ENCODE measurements at places on chromosomes 5 and 9.

GRCh38 chr5:65102371-65102975, 333.7 kb downstream of the CWC27 start:
- no peak for DNase-seq

GRCh38 chr5:32536246-32536645, 49.1 kb upstream of the SUB1 start:
- no peak for DNase-seq

- no peak for DNase-seq
Observed at GRCh38 chr5:55308254-55308836, 556 bp downstream of the MTREX start.

GRCh38 chr5:180332051-180332517, 21.1 kb downstream of the GFPT2 start:
- no peak for DNase-seq

DNA sequence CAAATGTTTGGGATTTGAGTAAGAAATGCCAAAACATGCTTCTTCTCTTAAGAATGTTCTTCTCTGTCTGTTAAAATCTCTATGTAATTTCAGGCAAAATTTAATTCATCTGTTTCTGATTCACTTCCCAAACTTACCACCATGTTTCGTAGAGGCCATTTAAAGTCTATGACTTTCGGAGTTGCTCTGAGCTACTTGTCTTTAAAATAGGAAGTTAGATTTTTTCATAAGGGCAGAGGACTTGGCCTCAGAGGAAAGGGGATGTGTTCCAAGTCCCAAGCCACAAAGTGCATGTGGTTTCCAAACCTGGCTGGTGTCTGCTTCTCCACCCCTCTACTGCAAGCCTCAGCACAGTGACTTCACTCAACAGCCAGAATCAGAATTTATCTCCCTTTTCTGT, 111.3 kb upstream of the ADRA1B start:
- no peak for DNase-seq

DNA sequence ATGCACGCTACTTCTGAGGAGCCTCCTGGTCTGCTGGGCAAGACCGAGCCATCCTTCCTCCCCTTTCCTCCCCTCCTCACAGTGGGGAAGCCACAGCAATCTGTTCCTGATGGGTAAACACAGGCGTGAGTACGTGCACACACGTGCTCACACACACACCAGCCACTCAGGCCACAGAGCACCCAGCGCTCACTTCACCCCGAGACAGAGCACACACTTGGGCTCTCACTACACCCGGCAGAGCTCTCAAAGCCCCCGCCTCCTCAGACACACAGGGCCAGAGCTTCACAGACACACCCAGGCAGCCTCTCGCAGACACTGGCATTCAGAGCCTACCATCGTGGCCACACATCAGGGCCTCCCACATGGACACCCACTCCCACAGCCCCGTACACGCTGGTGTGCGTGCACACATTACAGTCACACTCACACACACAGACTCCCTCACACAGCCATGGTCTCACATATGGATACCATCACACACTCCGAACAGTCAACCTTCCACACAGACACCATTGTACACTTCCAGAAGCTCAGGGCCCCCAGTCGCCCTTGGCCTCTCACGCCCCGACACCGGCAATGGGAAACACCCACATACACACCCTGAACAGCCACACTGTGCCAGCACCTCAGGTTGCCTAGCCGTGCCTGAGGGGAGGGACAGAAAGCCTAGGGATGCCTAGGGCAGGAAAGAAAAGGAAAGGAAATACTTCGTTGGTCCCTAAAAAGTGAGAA, 13.5 kb downstream of the CNTFR start:
- no peak for DNase-seq

DNA sequence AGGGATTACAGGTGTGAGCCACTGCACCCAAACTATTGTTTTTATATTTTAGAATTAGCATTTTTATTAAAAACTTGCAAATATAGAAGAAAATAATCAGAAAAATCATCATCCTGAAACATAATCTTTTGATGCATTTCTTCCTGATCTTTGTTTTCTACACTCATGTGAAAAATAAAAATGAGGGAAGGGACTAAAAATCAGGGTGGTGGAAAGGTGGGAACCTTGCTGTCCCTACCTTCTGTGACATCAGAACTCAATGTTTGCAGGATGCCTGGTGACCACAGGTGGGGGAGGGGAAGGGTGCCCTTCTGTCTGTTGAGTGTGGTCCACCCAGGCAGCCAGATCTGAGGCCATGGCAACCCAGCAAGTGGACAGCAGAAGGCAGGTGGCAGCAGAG, at the start of gene SMIM23:
TSS of gene SMIM23 (plus strand) at position 301 of the 400 bp plus-strand sequence. CDS start at position 356, 55 bp downstream.
- no peak for DNase-seq

- DNase-seq = no peak
Observed at GRCh38 chr5:135031813-135032694, 2.0 kb downstream of the PITX1 start.

GRCh38 chr9:2838371-2839000, 5.4 kb downstream of the PUM3 start:
- DNase-seq = no peak

Measured in activated CD8-positive, alpha-beta memory T cell treated with anti-CD3 and anti-CD28 coated beads for 1 hour (primary cell).